Neural crest cell (in vitro differentiated cells): ENCODE measurements at places on chromosomes 4 and X. TPM values are rescaled to one million over a fixed set of nuclear protein-coding genes. Genes with fewer than 3 reads are reported as not detected.

DNA sequence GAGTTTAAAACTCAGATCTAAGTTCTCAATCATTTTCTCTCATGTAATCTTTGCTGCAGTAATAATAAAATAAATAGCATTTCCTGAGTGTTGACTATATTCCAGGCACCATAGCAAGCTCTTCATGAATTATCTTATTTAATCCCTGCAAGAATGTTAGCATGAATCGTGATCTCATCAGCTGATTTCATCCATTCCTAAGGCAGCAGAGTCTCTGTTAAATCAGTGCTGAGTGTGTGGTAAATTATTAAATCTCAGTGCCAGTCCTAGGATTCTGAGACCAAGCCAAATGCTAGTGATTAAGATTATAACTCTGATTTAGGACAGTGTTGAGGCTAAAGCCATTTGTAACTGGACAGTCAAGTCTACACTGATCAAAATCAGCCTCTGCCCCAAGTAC lies 240.3 kb upstream of the TAPT1 start:
- no peak for DNase-seq

The REELD1 gene
- total RNA-seq, result not detected in 2 replicates

- DNase-seq, result no peak
Measured at GRCh38 chr4:61950625-61951024, 750.5 kb downstream of the ADGRL3 start.

DNA sequence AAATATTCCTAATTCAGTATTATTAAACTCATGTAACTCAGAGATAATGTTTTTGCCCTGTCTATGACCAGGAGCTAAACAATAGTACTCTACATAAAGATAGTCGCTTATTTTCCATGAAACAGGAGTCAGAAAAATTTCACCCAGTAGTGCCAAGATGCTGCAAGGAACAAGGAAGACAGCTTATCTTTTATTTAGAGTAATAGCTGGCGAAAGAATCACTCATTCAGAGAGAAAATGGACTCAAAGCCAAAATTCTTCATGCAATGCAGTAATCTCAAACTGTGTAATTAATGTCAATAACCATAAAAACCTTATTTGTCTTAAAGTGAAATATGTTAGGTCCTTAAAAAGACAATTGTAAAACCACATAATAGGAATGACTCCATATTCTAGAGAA lies 477.8 kb downstream of the ANKRD50 start:
- DNase-seq, result no peak

DNA sequence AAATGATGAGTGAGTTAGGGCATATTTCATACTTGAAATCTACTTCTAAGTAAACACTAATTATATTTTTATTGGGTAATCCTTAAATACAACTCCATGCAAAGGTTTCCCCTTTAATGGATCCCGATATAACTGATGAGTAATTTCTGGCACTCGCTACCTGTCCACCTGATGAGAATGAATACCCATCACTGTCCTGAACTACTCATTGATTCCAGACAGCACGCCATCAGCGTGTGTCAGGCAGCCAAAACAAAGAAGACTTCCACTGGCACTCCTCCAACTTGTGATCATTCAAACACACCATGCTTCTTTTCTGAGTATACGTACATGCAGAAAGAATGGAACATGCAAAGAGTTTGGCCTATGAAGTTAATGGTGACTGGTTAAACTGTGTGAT lies 69.4 kb downstream of the HCCS start:
- no peak for DNase-seq
